ENCODE measurements at places on chromosomes 2 and 18. TPM values are rescaled to one million over a fixed set of nuclear protein-coding genes. Genes with fewer than 3 reads are reported as not detected.

The EFR3B gene
- 0.36 TPM for polyA plus RNA-seq

The SCN3A gene
- polyA plus RNA-seq, result 0.26 TPM

- DNase-seq, result no peak
These were observed 51.3 kb downstream of the DDX1 start for GRCh38 chr2:15642815-15643500.

The TMEFF2 gene
- 3.0 TPM for polyA plus RNA-seq

DNA sequence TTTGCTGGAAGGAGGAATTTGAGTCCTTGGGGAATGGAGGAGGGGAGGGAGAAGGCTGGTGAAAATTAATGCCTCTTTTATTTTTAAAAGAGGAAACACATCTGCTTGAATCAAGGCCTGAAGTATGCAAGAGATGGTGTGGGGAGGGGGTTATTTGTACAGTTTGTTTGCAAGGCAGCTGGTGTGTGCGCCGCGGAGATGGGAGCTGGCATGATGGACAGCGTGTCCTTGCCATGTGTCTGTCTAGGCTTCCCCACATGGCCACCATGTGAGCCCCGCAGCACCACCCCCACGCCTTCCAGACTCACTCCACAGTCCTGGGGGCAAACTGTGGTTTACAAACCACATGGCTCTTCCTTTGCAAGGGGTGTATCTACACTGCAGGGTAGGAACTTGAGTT lies 154.8 kb upstream of the APCDD1 start:
- no peak for DNase-seq

GRCh38 chr2:158936978-158937377 lies 31.5 kb upstream of the TANC1 start:
- DNase-seq, result peak; percentile 95

- no peak for DNase-seq
These were observed 56.3 kb upstream of the AFF3 start for GRCh38 chr2:100198461-100199230.

- DNase-seq, result peak; percentile 82
These were observed 18.1 kb upstream of the SPP2 start for GRCh38 chr2:234032279-234032856.

The DCDC2C gene
- not detected for polyA plus RNA-seq

GRCh38 chr2:25567406-25567805 lies 106.0 kb downstream of the DTNB start:
- DNase-seq, result peak; percentile 65

The BARD1 gene
- polyA plus RNA-seq, result 3.1 TPM

The KCNG3 gene
- polyA plus RNA-seq, result not detected

DNA sequence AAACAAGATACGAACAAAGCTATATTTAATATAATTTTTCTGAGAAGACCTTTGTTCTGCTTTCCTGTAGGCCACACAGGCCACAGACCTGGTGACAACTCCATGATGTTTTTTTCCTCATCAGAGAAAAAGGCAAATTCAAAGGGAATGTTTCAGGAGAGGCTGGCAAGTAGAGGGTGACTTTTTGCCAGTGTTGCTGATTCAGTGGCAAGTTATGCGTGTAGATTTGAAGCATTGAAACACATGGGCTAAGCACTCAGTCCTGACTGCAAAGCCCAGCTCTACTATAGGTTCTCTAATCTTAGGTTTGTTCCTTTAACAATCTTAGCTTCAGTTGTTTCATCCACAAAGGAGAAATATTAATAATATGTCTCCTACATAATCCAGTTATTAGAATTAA lies 499.8 kb downstream of the SUCLG1 start:
- no peak for DNase-seq

GRCh38 chr2:115077626-115078025 lies 635.2 kb downstream of the DPP10 start:
- DNase-seq, result no peak

DNA sequence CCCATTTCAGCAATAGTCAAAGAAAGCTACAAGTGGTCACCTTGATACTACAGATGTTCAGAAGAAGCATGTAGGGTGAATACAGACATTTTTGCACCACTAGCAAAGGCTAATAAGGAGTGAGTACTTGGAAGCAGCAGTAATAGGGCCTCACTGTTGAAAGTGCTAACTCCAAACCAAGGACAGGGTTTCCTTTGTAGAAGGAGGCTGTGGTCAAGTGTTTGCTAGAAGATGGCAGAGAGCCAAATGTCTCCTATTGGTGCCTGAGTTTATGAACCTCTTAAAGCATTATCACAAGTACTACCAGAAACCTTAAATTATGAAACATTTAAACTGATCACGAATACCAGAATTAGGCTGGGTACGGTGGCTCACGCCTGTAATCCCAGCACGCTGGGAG lies 308.1 kb downstream of the ZEB2 start:
- DNase-seq, result no peak

The CNDP1 gene
- polyA plus RNA-seq, result not detected

The LYPD1 gene
- 66.2 TPM for polyA plus RNA-seq

GRCh38 chr2:24571828-24572442 lies 80.9 kb downstream of the NCOA1 start:
- no peak for DNase-seq

GRCh38 chr2:222283634-222284033 lies 15.2 kb downstream of the PAX3 start:
- no peak for DNase-seq

Data from IMR-90 (cell line).